ENCODE measurements at places on chromosomes 13 and 19.

DNA sequence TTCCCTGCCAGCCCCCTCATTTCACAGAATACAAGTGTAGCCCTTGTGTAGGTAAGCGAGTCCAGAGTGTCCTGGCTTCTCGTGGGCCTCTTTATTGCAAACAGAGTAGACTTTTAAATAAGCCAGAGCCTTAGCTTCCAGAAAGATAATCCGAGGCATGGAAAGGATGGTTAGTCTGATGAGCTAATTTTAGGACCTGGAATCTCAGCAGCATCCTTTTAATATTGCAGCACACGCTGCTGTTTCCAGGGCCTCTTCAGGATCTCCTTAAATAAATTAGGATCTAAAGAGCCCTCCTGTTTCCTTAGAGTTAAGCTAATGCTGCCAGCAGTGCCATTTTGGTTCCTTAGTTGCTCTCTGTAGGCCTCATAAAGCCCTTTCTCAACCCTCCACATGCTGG is 99.2 kb downstream of the RFC3 start:
- DNase-seq: no peak

DNA sequence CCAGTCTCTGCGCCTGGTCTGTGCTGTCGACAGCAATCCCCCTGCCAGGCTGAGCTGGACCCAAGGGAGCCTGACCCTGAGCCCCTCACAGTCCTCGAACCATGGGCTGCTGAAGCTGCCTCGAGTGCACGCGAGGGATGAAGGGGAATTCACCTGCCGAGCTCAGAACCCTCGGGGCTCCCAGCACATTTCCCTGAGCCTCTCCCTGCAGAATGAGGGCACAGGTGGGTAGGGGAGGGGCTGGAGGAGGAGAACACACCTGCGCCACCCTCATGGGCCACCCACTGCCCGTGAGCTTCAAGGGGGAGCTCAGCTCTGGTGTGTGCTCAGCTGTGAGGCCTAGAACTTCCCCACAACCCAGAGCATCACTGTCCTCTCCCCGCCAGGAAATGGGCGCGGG is 38.6 kb upstream of the CD33 start:
- DNase-seq: no peak

DNA sequence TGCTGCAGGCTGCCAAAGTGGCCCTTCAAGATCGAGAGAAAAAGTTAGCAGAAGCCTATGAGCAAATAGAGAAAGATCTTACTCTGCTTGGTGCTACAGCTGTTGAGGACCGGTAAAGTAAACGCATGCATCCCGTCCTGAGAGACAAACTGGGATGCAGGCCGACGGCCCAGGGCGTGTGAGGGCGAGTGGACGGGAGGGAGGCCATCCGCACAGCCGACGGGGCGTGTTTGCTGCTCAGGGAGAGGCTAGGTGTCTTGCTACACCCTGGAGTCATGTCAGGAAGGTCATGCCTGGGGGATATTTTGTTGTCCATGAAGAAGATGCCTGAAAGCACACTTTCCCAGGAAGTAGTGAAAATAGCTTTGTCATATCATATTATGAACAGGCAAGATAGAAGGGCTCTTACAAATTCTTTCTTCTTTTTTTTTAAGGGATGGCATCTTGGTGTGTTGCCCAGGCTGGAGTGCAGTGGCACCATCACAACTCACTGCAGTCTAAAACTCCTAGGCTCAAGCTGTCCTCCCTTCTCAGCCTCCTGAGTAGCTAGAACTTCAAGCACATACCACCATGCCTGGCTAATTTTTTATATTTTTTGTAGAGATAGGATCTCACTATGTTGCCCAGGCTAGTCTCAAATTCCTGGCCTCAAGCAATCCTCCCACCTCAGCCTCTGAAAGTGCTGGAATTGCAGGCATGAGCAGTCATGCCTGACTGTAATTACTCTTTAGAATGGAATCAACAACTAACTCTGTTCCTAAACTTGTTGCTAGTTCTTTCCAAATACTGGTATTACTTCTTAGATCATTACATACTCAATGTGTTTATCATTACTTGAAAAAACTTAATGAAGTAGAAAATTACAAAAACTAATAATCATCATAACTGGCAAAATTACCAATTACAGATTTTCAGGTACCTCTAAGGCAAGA is 117.6 kb upstream of the MCF2L start:
- DNase-seq: no peak

DNA sequence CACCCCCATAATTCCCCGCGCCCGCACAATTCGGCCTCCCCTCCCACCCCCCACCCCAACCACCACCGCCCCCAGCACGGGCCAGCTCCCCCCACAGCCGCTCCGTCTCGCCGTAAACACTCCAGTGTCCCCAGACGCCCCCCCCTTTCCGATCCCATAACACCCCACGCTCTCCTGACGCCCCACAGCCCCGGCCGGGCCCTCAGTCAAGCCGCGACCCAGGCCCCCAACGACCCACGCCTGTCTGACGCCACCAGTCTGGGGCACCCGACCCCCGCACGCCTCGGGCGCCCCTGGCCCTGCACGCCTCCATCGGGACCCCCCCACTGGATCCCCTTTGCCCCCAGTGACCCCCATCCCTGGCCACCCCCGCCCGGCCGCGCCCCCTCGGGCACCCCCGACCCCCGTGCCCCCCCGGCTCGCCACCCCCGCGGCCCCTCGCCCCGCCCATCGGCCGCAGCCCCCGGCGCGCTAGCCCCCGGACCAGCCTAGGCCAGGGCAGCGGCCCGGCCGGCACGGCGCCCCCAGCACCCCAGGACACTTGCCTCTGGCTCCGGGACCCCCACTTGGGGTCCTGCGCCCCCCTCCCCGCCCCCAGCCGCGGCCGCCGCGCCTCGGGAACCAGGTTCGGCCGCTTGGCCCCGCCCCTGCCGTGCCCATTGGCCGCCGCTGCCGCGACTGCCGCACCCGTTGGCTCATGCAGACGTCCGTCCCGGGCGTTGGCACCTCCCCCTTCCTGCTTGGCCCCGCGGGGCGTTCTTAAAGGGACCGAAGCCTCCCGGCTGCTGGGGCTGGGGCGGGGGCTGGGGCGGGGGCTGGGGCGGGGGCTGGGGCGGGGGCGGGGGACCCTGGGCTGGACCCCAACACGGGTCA is at the start of gene FKBP8:
FKBP8 (minus strand) TSS at position 633 of the 873 bp plus-strand sequence. CDS start 1,603 bp downstream, outside the sequence.
- peak; percentile 98 for DNase-seq

- DNase-seq: no peak
Measured at GRCh38 chr19:19051478-19052213, 12.1 kb upstream of the SLC25A42 start.

DNA sequence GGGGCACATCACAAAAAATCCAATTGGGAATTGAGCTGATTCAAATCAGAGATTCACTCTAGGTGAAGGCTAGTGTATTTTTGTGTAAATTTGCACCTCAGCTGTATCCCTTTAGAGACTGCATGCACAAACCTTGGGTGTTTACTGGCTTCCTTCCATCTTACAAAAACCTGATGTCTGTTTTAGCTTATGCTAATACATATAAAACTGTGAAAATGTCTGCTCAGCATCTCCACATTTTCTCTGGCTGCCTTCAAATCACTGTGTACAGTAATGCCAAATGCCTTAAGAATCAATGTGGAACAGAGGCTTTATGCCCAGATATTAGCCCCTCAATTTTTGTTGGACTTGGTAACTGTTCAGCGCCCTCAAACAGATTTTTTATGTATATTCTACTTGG is 675.8 kb upstream of the SLITRK6 start:
- no peak for DNase-seq

DNA sequence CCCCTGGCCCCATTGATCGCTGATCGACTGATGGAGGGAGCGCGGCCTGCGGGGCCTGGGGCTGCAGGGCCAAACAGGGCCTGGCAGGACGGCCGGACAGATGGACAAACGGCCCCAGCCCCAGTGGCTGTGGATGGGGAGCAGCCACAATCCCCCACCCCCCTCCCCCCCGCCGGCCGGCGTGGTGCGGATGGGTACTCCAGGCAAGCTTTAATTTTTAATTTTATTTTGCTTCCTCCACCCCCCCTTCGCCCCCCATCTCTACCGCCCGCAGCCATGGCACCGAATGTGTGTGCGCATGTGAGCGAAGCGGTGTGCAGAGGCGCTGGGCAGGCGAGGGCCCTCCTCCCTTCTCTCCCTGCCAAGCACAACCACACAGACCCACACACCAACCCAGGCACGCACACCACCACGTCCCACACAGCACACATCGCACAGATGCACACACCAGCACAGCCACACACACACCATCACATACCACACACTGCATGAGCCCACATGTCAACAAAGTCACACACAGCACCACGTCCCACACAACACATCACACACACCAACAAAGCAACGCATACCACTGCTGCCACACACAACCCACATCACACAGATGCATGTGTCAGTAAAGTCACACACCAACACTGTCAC is 12.4 kb downstream of the ERFL start:
- no peak for DNase-seq

DNA sequence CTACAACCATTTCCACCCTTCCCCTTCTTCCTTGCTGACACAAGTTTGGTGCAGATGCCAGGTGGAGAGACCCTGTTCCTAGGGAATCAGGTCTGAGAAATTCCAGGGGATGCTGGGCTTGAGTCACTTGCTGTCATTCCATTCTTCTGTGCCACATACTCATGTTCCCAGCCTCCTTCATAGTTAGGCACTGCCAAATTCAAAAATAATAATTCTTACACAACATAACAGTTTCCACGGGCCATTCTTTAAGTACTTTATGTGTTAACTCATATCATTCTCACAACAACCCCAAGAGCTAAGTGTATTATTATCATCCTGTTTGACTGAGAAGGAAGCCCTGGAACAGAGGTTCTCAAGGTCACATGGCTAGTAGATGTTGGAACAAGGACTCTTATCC is 27.1 kb upstream of the POMP start:
- DNase-seq: peak; percentile 41

DNA sequence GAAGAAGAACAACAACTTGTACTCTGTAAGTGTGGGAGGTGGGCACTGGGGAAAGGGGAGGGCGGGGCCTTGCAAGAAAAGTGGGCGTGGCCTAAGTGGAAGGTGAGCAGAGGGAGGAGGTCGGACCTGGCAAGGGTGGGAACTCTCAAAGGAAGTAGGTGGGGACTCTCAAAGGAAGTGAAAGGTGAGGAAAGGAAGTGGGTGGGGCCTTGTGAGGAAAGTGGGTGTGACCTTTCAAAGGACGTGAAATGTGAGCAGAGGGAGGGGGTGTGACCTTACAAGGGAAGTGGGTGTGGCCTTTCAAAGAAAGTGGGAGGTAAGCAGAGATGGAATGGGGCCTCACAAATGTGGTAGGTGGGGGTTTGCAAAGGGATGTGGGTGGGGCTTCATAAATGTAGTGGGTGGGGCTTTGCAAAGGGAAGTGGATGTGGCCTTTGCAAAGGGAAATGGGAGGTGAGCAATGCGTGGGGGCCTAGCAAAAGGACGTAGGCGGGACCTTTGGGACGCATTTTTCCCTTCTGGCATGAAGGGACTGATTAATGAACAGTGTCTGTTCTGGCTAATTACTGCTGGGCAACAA is 25.9 kb downstream of the ACSBG2 start:
- no peak for DNase-seq

- DNase-seq: no peak
Measured at GRCh38 chr13:103044056-103044455, 22.2 kb downstream of the SLC10A2 start.

DNA sequence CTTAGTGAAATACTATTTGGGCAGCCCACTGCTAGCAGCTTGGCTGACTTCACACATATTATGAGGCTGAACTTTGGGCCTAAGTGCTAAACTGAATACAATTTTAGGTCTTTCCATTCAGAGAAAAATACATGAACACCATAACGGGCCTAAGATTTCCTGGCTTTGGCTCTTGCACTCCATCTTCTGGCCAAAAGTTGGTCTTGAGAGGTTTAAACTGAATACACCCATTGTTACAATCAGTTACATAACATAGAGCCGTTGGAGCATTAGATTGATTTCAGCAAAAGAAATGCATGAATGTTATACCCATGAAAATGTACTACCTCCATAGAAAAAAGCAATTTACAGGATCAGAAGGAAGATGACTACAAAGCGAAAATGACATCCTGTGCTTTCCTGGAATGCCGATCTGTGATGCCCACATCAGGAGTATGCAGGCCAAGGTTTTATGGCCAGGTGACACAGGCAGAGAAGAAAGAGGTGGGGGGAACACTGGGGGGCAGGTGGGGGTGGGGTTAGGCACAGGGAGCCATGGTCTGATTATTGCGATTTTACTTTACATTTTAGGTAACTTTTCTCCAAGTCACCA is 11.1 kb upstream of the SHISA2 start:
- peak; percentile 63 for DNase-seq
